ENCODE measurements at places on chromosomes 4 and X.

GRCh38 chr4:48222491-48222890 lies 47.1 kb downstream of the TEC start:
- DNase-seq = no peak

GRCh38 chr4:96652158-96652557 lies 812.3 kb downstream of the PDHA2 start:
- DNase-seq = no peak

DNA sequence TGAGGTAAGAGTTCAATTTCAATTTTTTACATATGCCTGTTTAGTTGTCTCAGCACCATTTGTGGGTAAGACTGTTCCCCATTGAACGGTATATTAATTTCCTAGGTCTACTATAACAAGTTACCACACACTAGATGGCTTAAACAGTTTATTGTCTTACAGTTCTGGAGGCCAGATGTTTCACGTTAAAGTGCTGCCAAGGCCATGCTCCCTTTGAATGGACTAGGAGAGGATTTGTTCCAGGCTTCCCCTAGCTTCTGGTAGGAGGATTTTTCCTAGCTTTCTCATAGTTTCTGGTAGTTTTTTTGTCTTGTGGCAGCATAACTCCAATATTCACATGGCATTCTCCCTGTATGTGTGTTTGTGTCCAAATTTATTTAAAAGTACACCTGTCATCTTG lies 149.3 kb upstream of the CYSLTR1 start:
- DNase-seq = no peak

GRCh38 chrX:15973946-15974345 lies 119.3 kb upstream of the AP1S2 start:
- DNase-seq = no peak

- no peak for DNase-seq
Measured at GRCh38 chrX:85243761-85244449, at the start of the genes SATL1 and ZNF711. Gene SATL1 (minus strand): TSS chrX:85243779. CDS start chrX:85108968, 134,811 bp downstream. Gene ZNF711 (plus strand): TSS chrX:85243991. CDS start chrX:85247573, 3,582 bp downstream.

GRCh38 chr4:2194496-2194895 lies 47.4 kb downstream of the HAUS3 start:
- no peak for DNase-seq

DNA sequence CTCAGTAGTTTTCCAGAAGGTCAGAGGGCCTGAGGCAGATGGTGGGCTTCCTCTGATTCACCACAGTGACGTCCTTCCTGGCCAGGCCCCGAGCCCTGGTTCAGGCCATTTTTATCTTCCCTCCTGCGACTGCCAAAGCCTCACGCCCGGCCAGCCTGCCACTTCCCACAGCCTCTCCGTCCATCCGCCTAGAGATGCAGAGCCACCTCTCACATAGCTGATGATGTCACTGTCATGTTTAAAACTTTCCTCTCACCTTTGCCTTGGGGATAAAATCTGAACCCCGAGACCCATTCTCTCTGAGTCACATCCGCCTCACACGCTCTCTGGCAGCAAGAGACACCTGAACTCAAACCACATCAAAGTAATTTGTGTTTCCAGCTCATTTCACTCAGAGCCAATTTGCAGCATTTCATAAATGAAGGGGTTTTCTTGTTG lies 175.3 kb downstream of the QDPR start:
- peak; percentile 79 for DNase-seq

- DNase-seq = no peak
Measured at GRCh38 chr4:244471-244870, 60.8 kb downstream of the ZNF732 start.

DNA sequence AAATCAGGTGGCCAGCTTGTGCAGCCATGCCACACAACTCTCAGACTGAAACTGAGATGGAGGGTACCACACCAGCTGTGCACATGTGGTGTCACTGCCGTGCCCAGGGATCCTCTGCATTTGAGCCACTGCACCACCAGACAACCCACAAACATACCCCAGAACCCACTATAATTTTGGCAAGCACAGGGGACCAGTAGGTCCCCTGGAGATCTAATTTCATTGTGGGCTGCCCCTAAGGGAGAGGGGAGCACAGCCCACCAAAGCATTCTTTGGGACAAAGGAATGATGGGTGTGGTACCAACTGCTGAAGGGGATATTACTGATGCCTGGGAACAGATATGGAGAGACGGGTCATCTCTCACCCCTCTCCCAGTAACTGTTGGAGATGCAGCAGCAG lies 140.9 kb downstream of the EFHC2 start:
- no peak for DNase-seq

DNA sequence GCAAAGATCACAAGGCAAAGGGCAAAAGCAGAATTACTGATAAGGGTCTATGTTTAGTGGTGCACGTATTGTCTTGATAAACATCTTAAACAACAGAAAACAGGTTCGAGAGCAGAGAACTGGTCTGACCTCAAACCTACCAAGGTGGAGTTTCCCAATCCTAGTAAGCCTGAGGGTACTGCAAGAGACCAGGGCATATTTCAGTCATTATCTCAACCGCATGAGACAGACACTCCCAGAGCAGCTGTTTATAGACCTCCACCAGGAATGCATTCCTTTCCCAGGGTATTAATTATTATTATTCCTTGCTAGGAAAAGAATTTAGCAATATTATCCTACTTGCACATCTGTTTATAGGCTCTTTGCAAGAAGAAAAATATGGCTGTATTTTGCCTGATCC lies 51.5 kb downstream of the NPNT start:
- DNase-seq = no peak

- no peak for DNase-seq
Measured at GRCh38 chr4:143287572-143287923, 49.1 kb upstream of the GAB1 start.

GRCh38 chrX:114583646-114584374 lies at the start of gene HTR2C:
Gene HTR2C (plus strand): TSS chrX:114584086. CDS start chrX:114726937, 142,851 bp downstream.
- DNase-seq = no peak

DNA sequence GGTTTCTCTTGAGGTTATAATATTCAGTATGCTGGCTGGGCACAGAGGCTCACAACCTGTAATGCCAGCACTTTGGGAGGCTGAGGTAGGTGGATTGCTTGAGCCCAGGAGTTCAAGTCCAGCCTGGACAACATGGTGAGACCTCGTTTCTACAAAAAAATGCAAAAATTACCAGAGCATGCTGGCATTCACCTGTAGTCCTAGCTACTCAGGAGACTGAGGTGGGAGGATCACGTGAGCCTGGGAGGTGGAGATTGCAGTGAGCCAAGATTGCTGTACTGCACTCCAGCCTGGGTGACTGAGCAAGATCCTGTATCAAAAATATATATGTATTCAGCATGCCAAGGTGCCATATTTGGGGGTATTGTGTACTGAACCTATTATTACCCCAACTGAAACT lies 552.5 kb downstream of the ADGRL3 start:
- no peak for DNase-seq
